NCI-H146 (cell line): ENCODE measurements at places on chromosomes 11 and 22.

DNA sequence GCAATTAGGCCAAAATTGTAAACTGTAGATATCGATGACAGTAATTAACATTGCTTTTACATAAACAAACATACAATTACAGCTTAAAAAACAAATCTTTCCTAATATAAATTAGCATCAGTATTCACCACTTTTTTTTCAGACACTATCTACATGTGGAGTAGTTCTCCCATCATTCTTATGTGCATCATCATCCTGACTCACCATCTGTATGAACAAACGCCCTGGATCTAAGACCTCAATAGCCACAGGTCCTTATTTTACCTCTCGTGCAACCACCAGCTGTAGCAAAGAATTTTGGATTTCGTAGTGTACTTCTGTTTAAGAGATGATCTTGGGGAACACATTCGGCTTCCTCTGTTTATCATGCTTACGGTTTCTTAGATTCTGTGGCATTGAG is 551.9 kb upstream of the KIRREL3 start:
- DNase-seq = no peak

- no peak for DNase-seq
These were observed 136.0 kb downstream of the CACNA1I start for GRCh38 chr22:39706376-39707140.

GRCh38 chr11:62665599-62666258 is 617 bp downstream of the CSKMT start:
- peak; percentile 70 for DNase-seq

DNA sequence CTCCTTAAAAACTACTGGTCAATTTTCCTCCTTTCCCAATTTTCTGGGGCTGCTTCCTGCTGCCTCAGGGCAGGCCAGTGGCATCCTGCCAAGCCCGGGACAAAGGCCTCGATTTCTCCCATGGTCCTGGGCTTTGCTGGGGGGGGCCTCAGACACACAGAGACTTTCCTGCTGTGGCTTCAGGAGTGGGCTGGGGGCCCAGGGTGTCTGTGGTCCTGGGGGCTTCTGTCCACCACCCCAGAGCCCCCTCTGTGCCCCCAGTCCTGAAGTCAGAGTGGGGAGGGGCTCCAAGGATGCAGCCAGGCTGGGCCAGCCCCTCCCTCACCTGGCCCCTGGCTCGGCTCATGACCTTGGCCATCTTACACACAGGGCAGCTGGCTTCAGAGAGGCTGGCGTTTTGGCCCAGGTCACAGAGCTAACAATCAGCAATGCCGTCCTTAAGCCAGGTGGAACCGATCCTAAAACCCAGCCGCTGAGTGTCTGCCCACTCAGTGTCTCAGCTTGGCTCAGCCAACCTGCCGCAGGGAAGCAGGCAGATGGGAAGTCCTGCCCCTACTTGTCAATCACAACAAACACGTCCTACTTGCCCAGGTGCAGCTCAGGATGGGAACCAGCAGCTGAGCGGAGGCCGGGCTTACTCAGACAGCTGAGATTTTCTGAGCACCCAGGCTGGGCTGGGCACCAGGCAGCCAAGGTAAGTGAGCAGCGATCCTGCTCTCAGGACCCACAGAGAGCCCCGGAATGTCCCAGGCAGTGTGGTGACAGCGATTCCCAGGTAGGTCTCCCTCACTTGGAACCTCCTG is 34.6 kb downstream of the OSBPL5 start:
- peak; percentile 48 for DNase-seq

DNA sequence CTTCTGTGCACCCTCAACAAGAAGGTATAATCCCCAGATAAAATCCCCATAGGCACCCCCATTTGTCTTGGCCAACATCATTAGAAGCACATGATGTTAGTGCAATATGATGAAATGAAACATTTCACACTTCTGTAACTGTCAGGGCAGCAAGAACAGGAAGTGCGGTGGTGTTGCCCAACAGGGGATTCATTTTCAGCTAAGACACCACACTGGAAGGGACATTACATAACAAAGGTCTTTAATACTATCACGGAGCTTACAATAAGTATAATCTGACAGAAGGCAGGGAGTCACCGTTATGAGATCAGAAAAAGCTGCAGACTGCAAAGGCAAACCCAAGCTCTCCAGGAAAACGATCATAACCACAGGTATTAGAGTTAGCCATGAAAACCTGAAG is 2.0 kb downstream of the OR52W1 start:
- DNase-seq = no peak

DNA sequence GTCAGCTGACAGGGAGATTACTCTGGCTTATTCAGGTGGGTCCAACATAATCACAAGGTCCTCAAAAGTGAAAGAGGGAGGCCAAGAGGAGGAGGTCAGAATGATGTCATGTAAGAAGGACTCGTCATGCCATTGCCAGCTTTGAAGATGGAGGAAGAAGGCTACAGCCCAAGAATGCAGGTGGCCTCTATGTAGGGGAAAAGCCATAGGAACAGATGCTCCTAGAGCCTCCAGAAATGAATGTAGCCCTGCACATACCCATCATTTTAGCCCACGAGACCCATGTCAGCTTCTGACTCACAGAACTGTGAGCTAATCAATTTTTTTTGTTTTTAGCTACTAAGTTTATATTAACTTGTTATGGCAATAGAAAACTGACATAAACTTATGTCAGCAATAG is 171.1 kb downstream of the DBX1 start:
- no peak for DNase-seq

- DNase-seq = no peak
These were observed 245.1 kb downstream of the DDX10 start for GRCh38 chr11:108909921-108910320.

GRCh38 chr11:17258670-17259069 is 17.9 kb upstream of the NUCB2 start:
- DNase-seq = no peak
